ENCODE measurements at places on chromosomes 3 and 15.

GRCh38 chr3:29871087-29871486, 590.2 kb downstream of the RBMS3 start:
- no peak for DNase-seq

DNA sequence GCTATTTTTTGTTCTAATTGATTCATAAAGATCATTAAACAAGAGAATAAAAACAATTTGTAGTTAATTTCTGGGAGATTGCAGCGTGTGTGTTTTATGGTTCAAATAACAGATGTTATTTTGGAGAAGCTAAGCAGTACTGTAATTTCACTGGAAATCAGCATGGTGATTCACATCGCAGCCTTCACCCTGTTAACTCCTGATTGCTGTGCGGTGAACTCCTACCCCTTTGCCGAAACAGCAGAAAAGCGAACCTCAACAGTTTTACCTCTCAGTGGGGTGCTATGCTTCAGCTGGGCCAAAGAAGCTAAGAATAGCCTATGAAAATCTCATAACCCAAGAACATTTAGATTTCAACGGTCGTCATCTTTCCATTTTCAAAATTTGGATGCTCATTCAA, 441.5 kb upstream of the RARB start:
- DNase-seq: no peak

DNA sequence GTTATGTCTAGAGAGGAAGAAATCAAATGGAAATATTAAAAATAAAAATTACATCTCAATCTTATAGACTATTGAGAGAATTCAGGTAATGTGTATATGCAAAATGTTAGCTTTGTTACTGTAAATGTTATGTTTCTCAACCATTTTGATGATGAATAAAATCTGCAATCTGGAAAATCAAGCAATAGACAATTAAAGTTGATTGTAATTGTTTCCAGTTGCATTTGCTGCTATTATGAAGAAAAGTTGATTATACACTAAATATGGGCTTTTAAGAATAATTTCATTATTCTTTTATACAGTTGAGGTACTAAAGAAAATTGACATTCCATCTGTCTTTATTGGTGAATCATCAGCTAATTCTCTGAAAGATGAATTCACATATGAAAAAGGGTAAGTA, 68.9 kb downstream of the PFN2 start:
- DNase-seq: no peak

- no peak for DNase-seq
Measured at GRCh38 chr3:106033654-106034053, 164.8 kb upstream of the CBLB start.

- no peak for DNase-seq
Measured at GRCh38 chr15:62902821-62903220, 139.7 kb upstream of the TPM1 start.

DNA sequence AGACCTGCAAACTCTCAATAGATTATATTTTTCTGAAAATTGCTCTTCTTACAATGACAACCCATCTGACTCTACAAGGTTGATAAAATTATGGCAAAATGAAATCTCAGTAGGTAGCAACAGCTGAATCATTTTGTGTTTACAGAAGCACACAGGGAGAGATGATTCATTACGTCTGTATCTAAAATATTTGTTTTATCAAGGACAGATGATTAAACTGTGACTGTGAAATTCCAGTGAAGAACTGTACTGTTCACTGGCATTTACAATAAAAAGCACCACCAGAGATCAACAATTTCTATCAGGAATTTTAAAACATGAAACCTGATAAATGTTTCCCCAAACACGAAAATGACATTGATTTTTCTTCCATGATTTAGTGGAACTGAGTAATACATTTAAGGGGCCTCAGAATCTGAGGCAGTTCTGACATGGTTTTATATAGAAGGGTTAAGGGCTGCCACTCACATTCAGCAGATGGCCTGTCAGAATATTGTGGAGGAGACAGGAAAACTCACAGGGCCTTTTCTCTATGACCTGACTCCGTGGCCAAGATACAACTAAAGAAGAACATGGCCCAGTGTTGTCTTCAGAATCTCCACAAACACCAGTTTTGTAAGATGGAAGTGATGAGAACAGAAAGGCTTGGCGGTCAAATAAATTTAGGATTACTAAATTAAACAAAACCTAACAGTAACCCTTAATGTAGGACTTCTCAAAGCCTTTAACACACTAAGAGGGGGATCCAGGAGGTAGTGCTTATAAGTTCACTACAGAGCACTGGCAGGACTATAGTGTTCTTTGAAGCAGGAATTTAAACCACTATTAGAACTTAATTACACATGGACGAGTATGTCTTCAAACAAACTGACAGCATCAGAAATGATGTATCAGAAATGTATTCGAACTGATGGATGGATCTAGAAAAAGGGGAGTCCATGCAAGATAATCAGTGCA, 25.9 kb downstream of the RAD18 start:
- no peak for DNase-seq

DNA sequence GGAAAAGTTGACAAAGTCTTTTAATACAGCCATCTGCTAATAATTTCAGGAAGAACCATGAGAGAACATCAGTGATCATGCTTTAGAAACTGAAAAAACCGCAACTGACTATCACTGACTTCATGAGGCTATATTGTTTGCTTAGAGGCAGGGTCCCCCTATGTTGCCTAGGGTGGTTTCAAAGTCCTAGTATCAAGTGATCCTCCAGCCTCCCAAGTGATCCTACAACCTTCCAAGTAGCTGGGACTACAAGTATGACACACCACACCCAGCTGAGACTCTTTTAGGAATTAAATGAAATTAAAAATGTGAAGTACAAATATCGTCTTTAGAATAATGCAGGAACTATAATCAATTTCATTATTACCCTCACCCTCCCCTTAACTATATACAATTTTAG, 58.3 kb upstream of the CSPG5 start:
- no peak for DNase-seq

DNA sequence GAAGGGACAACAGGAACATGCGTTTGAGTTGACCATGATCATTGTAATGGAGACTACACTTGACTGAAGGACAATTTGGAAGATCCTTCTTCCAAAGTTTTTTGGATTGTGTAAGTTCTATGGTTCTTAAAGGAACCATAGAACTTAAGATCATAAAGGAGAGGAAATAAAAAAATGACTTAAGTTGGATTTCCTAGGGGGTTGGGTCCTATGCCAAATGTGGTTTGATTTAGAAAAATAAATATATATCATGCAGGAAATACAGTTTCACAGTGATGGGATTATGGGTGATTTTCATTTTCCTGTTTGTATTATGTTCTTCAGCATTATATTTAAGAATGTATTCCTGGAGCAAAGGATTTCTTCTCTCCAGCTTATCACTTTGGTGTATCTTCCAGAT, 305.5 kb upstream of the DPH6 start:
- no peak for DNase-seq

DNA sequence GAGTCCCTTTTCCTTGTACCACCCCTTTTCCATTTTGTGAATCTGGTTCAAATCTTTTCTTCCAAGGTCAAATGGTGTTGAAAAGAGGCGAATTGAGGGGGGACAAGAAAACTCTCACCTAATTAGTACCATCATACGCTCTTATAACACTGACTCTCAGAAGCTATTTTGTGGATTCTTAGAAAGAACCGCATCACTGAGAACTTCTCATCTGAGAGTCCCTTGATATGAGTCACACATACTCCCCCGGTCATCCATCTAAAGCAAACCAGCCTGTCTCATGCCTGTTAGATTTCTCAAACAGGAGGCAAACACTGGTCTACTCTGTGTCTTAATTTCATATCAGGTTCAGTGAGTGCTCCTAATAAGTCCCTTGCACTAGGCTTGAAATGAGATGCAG, 76.5 kb upstream of the SPRED1 start:
- DNase-seq: no peak

DNA sequence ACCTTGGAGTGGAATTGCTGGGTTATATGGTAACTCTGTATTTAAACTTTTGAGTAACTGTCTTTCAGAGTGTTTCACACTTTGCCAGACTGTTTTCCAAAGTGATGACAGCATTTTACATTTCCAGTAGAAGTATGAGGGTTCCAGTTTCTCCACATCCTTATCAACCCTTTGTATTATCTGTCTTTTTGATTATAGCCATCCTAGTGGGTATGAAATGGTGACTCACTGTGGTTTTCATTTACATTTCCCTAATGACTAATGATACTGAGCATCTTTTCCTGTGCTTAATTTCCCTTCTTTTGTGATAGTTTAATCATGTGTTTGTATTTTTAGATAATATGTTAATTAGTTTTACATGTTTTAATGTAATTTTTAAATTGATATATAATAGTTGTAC, 138.1 kb upstream of the DAZL start:
- DNase-seq: no peak

DNA sequence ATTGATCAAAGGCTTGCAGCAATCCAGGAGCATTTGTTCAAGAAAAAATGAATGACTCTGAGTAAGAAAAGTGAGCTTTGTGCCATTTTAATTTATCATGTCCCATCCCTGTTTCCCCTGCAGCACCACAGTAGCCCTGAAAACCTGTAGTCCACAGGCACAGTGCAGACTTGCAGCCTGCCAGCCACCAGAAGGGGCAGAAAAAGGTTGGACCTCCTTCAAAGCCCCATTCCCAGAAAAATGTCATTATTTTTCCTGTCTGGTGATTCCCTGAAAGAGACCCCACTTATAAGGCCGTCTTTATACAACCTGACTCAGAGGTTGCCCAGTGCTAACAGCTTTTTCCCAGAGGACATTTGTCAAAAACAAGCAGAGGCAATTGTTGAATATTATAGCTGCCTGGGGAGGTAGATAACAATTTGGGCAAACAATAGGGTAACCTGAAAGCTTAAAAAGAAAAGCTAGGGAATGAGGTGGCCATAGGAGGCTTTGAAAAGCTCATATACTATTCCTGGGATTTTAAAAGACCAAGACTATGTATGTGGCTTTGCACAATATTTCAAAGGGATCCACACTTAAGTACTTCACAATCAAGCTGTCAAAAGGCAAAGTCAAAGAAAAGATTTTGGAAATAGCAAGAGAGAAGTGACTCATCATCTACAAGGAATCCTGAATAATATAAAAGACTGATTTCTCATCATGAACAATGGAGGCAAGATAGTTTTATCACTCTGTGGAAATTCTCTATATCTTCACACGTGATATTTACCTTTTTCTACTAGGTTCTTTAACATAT, 136.8 kb upstream of the PLXNA1 start:
- DNase-seq: no peak

- DNase-seq: no peak
Measured at GRCh38 chr15:63196842-63197241, 7.4 kb downstream of the RAB8B start.

- no peak for DNase-seq
Measured at GRCh38 chr3:9071936-9072666, 108.8 kb upstream of the RAD18 start.

DNA sequence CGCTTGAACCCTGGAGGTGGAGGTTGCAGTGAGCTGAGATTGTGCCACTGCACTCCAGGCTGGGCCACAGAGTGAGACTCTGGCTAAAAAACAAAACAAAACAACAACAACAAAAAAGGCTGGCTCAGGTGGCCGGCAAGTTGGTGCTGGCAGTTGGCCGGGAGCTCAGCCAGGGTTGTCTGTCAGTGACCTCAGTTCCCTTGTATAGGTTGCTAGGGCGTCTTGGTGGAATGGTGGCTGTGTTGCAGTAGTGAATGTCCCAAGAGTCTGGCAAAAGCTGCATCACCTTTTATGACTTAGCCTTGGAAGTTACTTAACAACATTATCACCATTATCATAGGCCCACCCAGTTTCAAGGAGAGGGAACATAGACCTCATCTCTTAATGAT, 40.6 kb downstream of the ASB7 start:
- DNase-seq: no peak

GRCh38 chr3:124043023-124043422, 51.1 kb upstream of the ROPN1 start:
- DNase-seq: no peak

DNA sequence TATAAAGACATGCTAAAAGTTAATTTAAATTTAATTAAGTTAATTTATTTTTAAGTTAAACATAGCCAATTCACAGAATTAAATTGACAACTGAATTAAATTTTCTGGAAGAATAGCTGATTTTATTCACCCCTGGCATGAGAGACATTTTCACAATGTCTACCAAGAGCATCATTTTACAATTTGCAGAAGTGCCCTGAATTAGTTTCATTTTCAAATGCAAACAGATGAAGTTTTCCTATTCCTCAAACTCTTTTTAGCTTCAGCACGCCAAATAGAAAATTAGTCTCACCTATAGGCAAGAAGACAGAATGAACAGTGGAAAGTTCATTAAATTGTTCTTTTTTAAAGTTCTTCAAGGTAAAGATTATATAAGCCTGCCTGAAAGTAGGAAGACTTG, 259.3 kb downstream of the ZBBX start:
- DNase-seq: no peak

DNA sequence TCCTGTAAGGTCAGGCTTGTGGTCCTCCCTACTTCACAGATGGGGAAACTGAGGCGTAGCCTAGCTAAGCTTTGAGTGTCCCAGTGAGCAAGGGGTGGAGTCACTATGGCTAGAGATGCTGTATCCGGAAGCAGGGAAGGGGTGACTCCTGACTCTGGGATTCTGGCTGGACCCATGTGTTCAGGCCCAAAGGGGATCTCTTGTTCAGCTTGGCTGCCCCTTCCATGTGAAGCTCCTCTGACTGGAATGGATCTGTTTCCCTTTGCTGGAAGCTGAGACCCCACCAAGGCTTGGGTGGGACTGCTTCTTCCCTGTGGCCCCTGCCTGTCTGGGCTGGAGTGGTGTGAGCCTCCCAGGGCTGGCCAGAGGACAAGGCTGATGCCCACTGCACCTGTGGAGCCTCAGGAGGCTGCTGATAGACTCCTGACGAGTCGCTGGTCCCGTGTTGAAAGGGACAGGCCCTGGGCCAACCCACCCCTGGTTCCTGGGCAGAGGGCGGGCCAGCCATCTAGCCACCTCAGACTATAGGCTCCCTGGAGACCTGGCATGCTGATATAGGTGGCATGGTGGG, 1.0 kb downstream of the MAPKAPK3 start:
- no peak for DNase-seq

GRCh38 chr3:107208100-107208499, 169.1 kb upstream of the CCDC54 start:
- DNase-seq: no peak

GRCh38 chr15:71272932-71273331, 157.7 kb downstream of the THSD4 start:
- DNase-seq: no peak

DNA sequence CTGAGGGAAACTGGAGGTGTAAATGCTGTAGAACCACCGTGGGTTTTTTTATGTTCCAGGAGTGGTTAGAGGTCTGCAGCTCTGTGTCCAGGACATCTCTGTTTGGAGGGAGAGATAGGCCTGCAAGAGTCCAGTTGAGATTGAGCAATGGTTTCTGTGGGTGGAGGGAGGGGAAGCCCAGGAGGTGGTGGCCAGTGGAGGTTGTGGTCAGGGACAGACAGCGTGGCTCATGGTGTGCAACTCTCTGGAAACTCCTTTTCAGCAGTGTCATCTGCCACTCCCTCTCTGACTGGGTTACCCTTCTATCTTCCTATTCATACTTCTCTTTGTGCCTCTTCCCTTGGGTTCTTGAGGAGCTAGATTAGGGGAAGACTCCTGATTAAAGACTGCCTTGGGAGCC, 9.6 kb downstream of the XCR1 start:
- no peak for DNase-seq

GRCh38 chr3:11928381-11928780, 75.8 kb upstream of the SYN2 start:
- DNase-seq: no peak
